ENCODE measurements at places on chromosomes 3 and 15. TPM values are rescaled to one million over a fixed set of nuclear protein-coding genes. Genes with fewer than 3 reads are reported as not detected.

LDHAL6B gene
- total RNA-seq: not detected

FMN1 gene
- total RNA-seq: 2.9 TPM

MAPKBP1 gene
- total RNA-seq: 15.3 TPM

C15orf39 gene
- total RNA-seq: 11.6 TPM

ALG1L2 gene
- total RNA-seq: not detected

IGF2BP2 gene
- 39.8 TPM for total RNA-seq

NPAP1 gene
- total RNA-seq: not detected

FOXB1 gene
- total RNA-seq: not detected

REC114 gene
- not detected for total RNA-seq

DOCK3 gene
- 0.42 TPM for total RNA-seq

ZPLD1 gene
- 0.28 TPM for total RNA-seq

RTP1 gene
- not detected for total RNA-seq

ILDR1 gene
- total RNA-seq: 1.9 TPM

HCLS1 gene
- 1.6 TPM for total RNA-seq

TM4SF18 gene
- not detected for total RNA-seq

MYL3 gene
- total RNA-seq: not detected

ARGFX gene
- not detected for total RNA-seq

DUOX1 gene
- 59.4 TPM for total RNA-seq

RTF1 gene
- total RNA-seq: 12.5 TPM

SLC15A2 gene
- total RNA-seq: 3.0 TPM

INTS14 gene
- total RNA-seq: 37.1 TPM

TBC1D21 gene
- total RNA-seq: not detected

GOLGA8A gene
- 9.0 TPM for total RNA-seq

MCF2L2 gene
- total RNA-seq: 0.28 TPM

TGM4 gene
- 0.33 TPM for total RNA-seq

CYP8B1 gene
- not detected for total RNA-seq

STRA6 gene
- 0.79 TPM for total RNA-seq

C3orf22 gene
- not detected for total RNA-seq

SCAANT1 gene
- total RNA-seq: not detected

PIF1 gene
- total RNA-seq: 9.5 TPM

CEP63 gene
- 18.3 TPM for total RNA-seq

RBP2 gene
- not detected for total RNA-seq

CEMIP gene
- total RNA-seq: 4.8 TPM

ATP13A5 gene
- total RNA-seq: 0.49 TPM

AGBL1 gene
- total RNA-seq: not detected

TMEM158 gene
- total RNA-seq: 8.8 TPM

DNAH1 gene
- 0.42 TPM for total RNA-seq

EPHB1 gene
- not detected for total RNA-seq

SLC41A3 gene
- 24.4 TPM for total RNA-seq

ROPN1 gene
- not detected for total RNA-seq

FAM43A gene
- 4.1 TPM for total RNA-seq

TEX9 gene
- total RNA-seq: 2.4 TPM

SPRED1 gene
- total RNA-seq: 9.6 TPM

CCDC9B gene
- 4.1 TPM for total RNA-seq

WDR72 gene
- total RNA-seq: not detected

C3orf80 gene
- total RNA-seq: not detected

CFAP92 gene
- 0.19 TPM for total RNA-seq

SUSD5 gene
- 1.1 TPM for total RNA-seq

ACKR2 gene
- total RNA-seq: 0.92 TPM

SMCO1 gene
- not detected for total RNA-seq

SERP1 gene
- 191 TPM for total RNA-seq

CPNE9 gene
- not detected for total RNA-seq

PPP1R14D gene
- total RNA-seq: not detected

CMTM8 gene
- total RNA-seq: 7.8 TPM

Measured in airway epithelial cell (primary cell).